ENCODE measurements at places on chromosomes 12 and 14.

- peak; percentile 17 for DNase-seq
These were observed 482 bp upstream of the IFI27L2 start for GRCh38 chr14:94129758-94130414.

DNA sequence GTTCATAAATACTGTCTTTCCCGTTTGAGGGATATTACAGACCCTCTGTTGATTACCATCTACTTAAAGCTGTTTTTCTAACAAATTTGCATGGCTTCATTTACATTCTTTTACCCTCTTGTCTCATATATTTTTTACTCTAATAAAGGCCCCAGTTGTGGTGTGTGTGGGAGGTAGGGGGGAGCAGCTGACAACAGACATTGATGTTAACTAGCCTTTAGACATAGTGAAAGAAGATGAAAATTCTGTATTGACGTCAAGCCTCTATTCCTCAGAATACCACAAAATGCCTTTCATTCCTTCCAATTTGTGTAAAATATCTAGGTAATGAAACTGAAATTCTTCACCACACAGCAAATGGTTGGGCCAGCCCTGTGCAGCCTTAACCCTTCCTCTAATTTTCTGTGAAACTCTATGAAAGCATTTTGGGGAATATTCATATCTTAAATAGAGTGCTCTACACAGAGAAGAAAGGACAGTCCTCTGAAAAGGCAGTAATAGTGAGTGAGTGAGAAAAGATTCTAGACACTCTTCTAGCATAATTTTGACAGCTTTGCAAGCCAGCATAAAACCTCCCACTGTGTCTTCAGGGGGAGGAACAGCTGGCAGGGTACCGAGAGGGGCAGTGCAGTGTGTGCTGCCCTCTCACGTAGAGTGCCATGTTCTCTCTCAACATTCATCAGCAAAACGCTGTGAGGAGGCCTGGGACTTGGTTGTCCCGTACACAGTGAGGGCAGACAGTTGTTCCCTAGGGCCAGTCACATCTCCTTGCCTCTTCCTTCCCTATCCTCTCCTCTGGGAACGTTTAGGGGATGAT lies 20.1 kb upstream of the CERS5 start:
- DNase-seq, result peak; percentile 8

GRCh38 chr12:118036672-118037411 lies 20.3 kb downstream of the RFC5 start:
- DNase-seq, result no peak

DNA sequence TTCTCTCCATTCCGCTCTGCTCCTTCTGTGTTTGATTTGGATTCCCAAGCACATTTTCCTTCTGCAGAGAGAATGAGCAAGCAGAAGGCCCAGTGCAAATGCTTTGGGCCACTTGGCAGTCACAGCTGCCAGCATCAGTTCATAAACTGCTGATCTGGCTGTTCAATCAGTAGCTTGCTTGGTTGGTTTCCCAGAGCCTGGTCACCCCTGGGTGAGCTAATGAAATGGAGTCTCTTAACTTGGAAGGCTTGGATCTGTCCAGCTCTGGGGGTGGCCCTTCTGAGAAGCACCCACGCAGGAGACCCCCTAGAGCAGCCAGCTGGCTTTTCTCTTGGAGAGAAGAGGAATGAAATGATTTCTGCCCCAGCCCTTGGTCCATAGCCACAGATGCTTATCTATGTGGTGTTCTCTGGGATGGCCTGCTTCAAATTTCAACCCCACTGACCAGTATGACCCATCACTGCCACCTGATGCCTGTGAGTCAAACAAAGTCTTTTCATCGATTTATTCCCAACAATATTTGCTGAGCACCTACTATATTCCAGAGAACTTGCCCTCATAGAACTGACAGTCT lies 30.3 kb downstream of the FAIM2 start:
- DNase-seq, result peak; percentile 50

DNA sequence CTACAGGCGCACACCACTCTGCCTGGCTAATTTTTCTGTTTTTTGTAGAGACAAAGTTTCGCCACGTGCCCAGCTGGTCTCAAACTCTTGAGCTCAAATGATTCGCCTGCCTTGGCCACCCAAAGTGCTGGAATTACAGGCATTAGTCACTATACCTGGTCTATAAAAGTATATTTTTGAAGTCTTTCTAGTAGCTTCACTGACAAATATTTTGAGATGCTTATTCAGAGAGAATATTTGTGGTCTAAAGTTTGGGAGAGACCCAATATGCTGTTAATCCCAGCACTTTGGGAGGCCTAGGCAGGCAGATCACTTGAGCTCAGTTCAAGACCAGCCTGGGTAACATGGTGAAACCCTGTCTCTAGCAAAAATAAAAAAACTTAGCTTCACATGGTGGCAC lies 22.0 kb upstream of the PPP1R12A start:
- no peak for DNase-seq

DNA sequence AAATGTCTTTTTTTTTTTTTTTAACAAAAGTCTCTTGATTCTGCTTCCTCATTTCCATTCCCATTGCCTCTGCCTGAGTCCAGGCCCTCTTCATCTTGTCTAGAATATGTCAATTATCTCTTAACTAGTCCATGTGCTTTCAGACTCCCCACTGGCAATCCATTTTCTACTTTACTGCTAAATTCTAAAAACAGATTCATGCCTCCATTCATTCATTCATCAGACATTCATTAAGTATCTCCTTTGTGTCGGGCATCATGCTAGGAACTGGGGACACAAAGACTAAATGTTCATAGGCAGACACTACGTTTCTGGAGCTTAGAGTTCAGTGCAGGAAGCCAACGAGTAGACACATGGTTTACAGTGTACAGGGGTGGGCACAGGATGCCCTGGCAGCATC lies 9.6 kb upstream of the NEDD1 start:
- DNase-seq, result no peak

- DNase-seq, result no peak
These were observed 37.6 kb downstream of the TMEM116 start for GRCh38 chr12:111975161-111975931.

DNA sequence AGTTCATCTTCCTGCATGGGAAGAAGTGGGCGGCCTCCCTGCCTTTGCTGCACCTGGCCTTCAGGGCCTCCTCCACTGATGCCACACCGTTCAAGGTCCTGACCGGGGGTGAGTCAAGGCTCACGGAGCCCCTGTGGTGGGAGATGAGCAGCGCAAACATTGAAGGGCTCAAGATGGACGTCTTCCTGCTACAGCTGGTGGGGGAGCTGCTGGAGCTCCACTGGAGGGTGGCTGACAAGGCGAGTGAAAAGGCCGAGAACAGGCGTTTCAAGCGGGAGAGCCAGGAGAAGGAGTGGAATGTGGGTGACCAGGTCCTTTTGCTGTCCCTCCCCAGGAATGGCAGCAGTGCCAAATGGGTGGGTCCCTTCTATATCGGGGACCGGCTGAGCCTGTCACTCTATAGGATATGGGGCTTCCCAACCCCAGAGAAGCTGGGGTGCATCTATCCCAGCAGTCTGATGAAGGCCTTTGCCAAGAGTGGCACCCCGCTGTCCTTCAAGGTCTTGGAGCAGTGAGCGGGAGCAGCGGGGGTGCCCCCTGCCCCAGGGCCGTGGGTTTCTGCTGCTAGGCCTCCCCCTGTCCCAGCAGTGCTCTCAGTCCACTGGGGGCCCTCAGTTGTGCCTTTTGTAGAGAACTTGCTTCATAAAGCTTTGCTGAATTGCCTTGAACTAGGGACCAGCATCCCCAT lies 12.4 kb downstream of the CBLN3 start:
- no peak for DNase-seq

DNA sequence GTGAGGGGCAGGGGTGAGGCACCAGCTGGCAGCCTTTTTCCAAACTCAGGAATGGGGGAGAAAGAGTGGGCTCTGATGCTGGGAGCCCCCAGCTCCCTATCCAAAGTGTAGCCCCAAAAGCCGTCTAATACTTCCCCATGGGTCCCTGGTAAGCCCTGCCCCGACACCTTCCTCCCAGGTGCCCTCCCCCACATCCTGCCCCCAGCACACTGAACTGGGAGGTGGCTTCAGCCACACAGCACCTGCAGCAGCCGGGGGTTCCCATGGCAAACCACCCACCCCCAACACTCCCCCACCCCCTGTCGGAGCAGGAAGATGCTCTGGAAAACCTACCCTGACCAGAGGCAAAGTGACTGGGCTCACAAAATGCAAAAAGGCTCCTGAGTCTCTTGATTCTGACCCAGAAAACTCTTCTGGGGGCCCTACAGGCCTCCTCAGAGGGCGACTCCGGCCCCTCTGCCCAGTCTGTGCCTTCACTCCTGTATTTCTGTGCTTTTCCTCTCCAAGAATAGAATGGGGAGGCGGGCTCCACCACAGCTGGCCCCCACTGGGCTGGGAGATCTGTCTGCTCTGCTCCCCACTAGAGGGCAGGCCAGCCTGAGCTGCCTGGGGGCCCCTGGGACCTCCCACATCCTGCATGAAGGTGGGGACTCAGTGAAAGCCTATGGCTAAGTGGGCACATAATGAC lies 81.6 kb downstream of the ITPK1 start:
- no peak for DNase-seq

GRCh38 chr14:24840204-24840893 lies 206.4 kb upstream of the GZMB start:
- DNase-seq, result no peak

DNA sequence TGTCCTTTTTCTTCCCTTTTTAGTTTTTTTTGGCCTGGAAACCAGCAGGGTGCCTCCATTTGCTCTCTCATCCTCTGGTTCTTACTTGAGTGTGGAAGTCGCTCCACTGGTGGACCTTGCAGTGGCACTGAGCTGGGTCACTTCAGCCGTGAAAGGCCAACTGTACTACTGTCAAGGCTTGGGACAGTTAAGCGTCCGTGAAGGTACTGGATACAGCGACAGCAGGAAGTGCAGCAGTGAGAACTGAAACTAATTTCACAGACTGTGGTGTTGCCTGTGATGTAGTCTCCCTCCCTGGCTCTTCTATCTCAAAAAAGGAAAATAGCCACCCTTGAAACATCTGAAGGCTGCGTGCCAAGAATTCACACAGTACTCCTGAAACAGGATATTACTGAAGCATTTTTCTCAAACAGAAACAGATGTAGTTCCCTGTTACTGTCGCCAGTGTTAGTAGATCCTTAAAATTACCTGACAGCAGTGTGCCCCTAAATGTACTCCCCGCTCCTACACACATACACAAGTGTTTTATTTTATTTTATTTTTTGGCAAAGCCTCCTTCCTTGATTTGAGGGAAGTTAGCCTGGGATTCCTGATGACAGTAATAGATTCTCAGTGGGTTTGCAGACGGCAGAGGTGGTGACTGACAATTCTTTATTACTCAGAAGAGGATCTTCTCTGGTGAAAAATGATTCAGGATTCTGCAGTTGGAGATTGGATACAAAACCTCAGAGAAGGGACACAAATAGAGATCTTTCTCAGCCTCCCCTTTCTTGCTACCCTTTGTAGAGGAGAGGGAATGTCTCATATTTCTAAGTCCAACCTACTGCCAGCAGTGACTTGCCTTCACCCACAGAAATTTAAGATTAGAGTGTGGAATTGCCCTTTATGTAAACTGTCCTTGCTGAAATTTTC lies 4.4 kb downstream of the SUSD6 start:
- DNase-seq, result peak; percentile 90

GRCh38 chr12:93127107-93127560 lies 198.0 kb upstream of the EEA1 start:
- DNase-seq, result no peak

DNA sequence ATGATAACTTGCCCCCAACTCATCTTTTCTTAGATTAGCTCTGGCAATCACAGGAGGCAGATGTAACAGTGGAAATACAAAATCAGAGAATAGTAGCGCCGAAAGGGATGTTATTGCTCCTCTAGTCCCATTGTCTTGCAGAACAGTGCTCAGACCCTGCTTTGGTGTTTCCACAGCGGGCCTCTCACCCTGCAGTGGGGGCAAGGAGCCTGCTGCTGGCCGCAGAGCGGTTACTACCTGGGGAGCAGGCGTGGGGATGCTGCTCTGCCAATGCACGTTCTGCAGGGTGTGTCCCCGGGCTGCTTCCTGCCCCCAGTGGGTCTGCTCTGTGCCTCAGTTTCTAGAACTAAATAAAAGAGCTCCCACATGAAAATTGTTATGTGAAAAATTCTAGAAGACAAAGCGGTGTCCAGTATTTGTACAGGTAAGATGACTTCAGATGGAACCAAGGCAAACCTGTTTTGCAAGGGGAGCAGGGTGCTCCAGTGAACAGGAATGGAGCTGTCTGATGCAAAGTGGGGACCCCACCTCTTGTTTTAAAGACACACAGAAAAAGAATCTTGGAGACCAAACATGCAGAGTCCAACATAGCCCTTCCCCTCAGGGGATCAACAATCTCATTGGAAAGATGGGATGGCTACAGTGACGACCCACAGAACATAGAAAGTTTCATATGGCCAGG lies 35.5 kb downstream of the LRRC74A start:
- DNase-seq, result no peak

DNA sequence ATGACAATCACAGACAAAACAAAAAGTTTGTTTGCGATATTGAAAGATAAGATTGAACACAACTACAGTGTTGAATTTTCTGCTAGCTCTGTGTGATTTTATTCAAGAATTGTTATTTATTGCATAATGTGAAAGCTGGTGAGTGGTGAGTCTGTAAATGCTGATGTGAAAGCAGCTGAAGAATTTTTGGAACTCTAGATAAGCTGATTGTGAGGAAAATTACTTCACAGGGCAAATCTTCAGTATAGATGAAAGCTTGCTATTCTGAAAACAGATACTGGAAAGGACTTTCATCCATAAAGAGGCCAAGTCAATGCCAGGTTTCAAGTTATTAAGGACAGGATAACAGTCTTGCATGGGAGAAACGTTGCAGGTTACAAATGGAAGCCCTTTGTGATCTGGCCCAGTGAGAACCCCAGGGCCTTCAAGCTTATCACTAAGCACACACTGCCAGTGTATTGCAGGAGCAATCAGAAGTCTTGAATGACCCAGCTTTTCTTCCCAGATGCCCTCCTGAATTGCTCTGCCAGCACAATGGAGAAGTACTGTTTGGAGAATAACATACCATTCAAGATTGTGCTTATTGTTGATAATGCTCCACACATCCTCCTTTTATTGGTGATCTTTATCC lies 153.7 kb downstream of the PCNX1 start:
- no peak for DNase-seq

DNA sequence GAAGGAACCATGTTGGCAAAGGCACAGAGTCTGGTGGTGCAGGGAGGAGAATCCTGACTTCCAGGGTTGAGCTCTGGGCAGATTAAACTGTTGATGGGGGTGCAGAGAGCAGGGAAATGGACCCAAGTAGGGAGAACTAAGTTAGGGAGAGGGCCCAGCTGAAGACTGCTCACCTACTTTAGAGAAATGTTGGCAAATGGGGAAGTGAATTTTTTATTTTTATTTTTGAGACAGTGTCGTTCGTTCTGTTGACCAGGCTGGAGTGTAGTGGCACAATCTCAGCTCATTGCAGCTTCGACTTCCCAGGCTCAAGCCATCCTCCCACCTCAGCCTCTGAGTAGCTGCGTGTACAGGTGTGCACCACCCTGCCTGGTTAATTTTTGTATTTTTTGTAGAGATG lies 32.1 kb upstream of the TUBA1A start:
- no peak for DNase-seq

Measured in RPMI8226 (cell line).